ENCODE measurements at places on chromosomes 5 and 9.

GRCh38 chr5:6483880-6484382, 35.3 kb downstream of the UBE2QL1 start:
- DNase-seq = no peak

DNA sequence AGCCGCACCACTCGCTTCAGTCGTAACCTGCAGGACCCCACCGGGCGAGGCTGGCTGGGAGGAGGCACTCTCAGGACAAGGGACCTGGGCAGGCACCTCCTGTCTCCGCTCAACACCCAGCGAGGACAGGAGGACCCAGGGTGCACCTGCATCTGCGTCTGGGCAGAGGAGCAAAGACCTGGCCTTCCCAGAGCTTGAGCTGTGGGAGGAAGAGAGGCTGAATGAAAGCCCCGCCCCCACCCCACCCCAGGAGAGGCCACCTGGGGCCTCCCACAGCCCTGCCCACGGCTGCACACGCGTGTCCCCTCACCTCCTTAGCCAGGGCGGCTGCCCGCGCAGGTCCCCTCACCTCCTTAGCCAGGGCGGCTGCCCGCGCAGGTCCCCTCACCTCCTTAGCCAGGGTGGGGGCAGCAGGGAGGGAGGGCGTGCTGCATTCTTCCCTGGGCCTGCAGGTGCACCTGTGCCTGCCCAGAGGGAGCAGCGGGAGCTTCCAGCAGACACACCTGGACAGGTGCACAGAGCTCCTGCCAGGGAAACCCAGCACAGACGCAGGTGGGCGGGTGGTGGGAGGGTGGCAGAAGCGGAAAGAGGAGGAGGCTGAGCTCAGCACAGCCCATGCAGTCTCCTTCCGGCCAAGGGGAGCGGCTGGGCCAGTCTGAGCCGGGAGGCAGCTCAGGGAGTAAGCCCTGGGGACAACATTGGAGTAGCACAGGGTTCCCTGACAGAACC, 18.5 kb upstream of the SLC12A7 start:
- no peak for DNase-seq

DNA sequence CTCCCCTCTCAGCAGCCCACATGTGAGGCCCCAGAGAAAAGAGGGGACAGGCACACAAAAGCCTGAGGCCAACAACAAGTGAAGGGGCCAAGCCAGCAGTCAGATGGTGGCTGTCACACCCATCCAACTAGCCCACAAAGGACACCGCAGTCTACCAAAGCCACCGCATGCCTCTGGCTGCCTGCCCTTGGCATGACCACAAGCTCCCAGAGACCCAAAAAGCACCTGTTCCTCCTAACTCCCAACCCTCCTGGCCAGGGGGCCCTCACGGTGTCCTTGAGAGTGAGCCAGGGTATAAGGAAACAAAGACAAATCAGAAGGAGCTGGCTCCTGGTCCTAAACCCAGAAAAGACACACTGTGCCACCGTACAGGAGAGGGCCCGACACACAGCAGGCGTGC, 77.8 kb upstream of the LRRTM2 start:
- DNase-seq = no peak

GRCh38 chr9:110133608-110134210, 74.2 kb downstream of the C9orf152 start:
- no peak for DNase-seq

DNA sequence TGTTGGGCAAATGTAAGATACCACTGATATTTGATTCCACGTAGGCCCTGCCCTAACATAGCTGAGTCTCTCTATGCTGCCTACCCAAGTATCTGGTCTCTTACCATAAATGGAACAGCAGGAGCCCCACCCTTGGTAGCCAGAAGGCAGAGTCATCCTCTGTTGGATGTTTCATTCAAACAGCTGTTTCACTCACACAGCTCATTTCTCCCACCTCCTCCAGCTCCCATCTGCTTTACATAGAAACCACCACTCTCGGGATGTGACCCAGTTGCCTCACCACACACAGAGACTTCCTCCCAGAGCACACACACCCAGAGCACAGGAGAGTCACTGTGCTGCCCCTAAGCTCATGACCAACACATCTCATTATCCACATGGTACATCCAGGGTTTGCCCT, 165.3 kb downstream of the TMEM167A start:
- DNase-seq = no peak

DNA sequence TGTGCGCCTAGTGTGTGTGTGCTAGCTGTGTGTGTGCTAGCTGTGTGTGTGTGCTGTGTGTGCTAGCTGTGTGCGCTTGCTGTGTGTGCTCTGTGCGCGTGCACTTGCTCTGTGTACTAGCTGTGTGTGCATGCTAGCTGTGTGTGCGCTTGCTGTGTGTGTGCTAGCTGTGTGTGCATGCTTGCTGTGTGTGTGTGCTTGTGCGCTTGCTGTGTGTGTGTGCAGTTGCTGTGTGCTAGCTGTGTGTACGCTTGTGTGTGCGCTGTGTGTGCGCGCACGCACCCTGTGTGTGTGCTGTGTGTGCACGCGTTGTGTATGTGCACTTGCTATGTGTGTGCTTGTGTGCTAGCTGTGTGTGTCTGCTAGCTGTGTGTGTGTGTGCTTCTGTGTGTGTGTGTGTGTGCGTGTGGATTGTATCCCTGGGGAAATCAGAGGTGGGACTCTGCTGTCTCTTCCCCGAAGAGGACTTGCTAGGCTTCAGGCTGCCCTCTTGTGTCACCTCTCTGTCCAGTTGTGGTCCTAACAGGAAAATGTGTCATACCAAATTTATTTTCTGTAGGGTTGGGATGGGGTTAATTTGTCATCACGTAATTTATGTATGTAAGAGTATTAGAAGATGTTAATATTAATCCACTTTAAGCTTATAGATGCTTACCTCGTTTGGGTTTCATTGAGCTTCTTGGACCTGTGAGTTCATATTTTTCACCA, 38.9 kb downstream of the TPPP start:
- no peak for DNase-seq

- DNase-seq = no peak
Observed at GRCh38 chr5:170225326-170226128, 7.3 kb upstream of the C5orf58 start.

DNA sequence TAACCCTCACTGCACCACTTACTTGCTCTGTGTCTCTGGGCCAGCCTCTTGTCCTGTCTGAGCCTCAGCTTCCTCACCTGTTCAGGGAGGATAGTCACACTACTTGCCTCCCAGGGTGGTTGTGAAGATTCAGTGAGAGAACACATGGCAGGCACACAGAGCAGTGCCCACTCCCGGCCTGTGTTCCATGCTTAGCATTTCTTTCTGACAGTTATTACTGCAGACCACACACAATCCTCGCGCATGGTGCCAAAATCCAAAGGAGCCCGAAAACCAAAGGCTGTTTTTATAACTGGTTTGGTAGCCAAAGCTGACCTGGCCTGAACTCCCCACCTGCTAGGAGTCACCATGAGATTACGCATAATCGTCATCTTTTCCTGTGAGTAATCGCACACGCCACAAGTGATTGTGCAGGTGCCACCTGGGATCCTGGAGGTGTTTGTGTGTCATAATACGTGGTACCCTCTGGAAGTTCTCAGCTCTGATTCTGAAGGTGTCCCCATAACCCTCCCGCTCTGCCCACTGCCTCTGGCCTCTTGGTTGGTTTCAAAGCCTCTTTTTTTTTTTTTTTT, 84.6 kb upstream of the FBXW11 start:
- DNase-seq = no peak

DNA sequence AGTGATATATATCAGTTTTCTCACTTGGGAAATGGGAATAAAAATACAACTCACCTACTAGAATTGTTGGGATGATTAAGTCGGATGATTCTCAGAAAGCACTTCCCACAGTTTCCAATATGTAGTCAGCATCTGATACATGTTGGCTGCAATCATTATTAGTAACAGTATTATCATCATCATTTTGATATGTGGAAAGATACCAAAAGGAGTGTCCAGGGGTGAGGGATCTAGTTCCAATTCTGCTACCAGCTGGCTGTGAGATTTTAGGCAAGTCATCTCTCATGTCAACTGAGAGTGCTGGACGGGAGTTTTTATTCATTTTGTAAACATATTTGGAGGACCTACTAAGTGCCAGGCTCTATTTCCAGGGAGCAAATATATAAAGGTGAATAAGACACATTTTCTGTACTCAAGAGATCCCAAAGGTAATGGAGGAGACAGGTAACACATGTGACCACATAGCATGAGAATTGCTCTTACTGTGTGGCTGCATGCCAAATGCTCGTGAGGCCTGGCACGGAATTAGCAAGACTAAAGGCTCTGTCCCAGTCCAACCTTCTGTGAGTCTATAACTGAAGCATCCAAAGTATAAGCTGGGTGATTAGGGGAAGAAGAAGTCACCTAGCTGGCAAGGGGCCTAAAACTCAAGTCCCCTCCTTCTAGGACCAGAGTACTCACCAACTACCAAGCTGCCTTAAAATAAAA, 83.0 kb downstream of the GRIA1 start:
- DNase-seq = no peak

GRCh38 chr9:92345582-92345981, 19.8 kb downstream of the CENPP start:
- DNase-seq = no peak

DNA sequence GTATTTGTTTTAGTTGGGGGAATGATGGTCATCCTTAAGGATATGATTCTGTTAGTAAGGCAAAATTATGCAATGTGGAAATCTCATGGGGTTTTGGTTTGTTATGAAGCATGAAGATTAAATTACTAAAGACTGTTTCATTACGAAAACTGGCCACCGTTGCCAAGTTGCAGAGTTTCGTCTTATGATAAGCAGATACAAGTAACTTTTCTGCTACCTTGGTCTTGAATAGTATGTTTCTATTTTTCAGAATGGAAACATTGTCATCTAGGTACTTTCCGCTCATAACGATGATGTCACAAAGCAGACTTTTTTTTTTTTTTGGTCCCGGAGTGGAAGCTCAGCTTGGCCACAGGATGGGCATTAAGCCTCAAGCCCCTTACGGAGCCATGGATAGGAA, 4.2 kb downstream of the CCNI2 start:
- DNase-seq = no peak

DNA sequence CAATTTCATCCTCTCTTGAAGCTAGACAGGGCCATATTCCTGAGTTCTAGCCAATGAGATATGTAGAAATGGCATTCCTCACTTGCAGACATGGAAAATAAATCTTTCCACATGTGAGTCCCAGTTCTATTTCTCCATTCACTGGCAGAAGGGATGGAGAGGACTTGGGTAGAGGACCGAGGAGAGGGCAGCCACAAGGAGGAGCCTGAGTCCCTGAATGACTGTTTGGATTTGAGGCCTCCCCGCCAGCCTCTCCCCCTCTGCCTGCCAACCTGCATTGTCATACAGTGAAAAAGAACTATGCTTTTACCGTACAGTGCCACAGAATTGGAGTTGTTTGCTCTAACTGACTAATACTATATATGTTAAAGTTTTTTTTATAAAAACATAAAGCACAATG, 583.0 kb upstream of the WWC1 start:
- DNase-seq = no peak
